Dermis lymphatic vessel endothelial cell (primary cell): ENCODE measurements at places on chromosomes 12 and 14. TPM values are rescaled to one million over a fixed set of nuclear protein-coding genes. Genes with fewer than 3 reads are reported as not detected.

Gene PAH
- total RNA-seq, result not detected in 2 replicates

Gene WDHD1
- total RNA-seq, result 3.5 and 5.2 TPM in 2 replicates

Gene LRTM2
- not detected in 2 replicates for total RNA-seq

Gene KCNA5
- total RNA-seq, result not detected in 2 replicates

Gene NINJ2
- total RNA-seq, result 2.6 and 2.8 TPM in 2 replicates

Gene DAO
- total RNA-seq, result not detected in 2 replicates

Gene MANSC1
- total RNA-seq, result 7.0 and 7.1 TPM in 2 replicates

Gene INHBE
- not detected in 2 replicates for total RNA-seq

Gene KLHL33
- 0.09 and 0.11 TPM in 2 replicates for total RNA-seq
